ENCODE measurements at places on chromosomes 12 and 14.

GRCh38 chr12:123984903-123985302, 11.9 kb downstream of the ZNF664 start:
- no peak for DNase-seq

DNA sequence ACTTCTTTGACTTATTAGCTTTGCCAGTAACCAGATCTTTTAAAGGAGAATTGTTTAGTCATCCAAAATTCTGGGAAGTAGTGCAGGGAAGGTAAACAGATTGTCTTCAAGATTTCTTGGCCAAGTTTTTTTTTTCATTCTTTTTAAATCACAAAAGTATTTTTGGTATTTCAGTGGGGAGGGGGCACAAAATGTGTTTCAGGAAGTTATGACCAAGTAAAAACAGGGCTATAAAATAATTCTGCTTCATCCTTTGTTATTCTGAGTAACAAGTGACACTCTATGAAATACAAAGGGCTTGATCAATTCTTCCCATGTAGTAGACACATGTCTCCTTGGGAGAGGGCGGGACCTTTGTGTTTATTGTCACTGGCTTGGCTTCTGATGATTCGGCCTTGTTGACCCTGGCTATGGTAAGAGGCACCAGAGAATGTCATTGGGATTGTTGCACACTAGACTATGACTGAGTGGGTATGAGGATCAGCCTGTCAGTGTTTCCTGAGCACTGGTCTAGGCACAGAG, 55.4 kb downstream of the SUSD6 start:
- DNase-seq = no peak

GRCh38 chr12:132490422-132491137, 629 bp downstream of the FBRSL1 start:
- no peak for DNase-seq

- DNase-seq = no peak
Observed at GRCh38 chr12:53712059-53712643, 15.1 kb downstream of the CALCOCO1 start.

GRCh38 chr14:75910048-75910447, 71.7 kb downstream of the TGFB3 start:
- no peak for DNase-seq

- no peak for DNase-seq
Observed at GRCh38 chr12:94078138-94078723, 70.1 kb upstream of the PLXNC1 start.

- no peak for DNase-seq
Observed at GRCh38 chr12:127516467-127516866, 750.5 kb upstream of the TMEM132C start.
